ENCODE measurements at places on chromosomes 12 and 14. TPM values are rescaled to one million over a fixed set of nuclear protein-coding genes. Genes with fewer than 3 reads are reported as not detected.

- no peak overlapping the region for H3K4me3 ChIP-seq
- no peak overlapping the region for H3K27ac ChIP-seq
- DNase-seq: no peak
These were observed 84.6 kb downstream of the SLC38A6 start for GRCh38 chr14:61065656-61066055.

The MYO1H gene
- 0.51 TPM for total RNA-seq

The DDX23 gene
- 129 TPM for total RNA-seq

DNA sequence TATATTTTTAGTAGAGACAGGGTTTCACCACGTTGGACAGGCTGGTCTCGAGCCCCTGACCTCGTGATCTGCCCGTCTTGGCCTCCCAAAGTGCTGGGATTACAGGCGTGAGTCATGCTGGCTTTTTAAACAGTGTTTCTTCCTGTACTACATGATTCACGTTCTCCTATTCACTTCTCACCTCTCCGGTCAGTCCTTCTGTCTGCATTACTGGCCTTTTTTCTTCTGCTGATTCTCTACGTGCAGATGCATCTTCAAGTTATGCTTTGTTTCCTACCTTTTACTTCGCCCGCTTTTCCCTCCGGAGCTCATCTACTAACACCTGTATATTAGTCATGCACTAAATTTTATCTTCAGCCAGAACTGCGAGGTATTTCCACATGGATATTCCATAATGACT, 296.2 kb upstream of the FLRT2 start:
- peaks cover 3% of the 10 kb centered on the region for H3K36me3 ChIP-seq
- H3K4me3 ChIP-seq: no peak overlapping the region
- DNase-seq: no peak
- no peaks in the 10 kb centered on the region for H3K27me3 ChIP-seq
- no peak overlapping the region for H3K27ac ChIP-seq

GRCh38 chr12:123934829-123935228, 37.8 kb downstream of the CCDC92 start:
- no peak overlapping the region for H3K4me3 ChIP-seq
- no peaks in the 10 kb centered on the region for H3K27me3 ChIP-seq
- no peaks in the 10 kb centered on the region for H3K4me1 ChIP-seq
- DNase-seq: no peak
- H3K27ac ChIP-seq: no peak overlapping the region
- H3K36me3 ChIP-seq: peaks cover 26% of the 10 kb centered on the region

DNA sequence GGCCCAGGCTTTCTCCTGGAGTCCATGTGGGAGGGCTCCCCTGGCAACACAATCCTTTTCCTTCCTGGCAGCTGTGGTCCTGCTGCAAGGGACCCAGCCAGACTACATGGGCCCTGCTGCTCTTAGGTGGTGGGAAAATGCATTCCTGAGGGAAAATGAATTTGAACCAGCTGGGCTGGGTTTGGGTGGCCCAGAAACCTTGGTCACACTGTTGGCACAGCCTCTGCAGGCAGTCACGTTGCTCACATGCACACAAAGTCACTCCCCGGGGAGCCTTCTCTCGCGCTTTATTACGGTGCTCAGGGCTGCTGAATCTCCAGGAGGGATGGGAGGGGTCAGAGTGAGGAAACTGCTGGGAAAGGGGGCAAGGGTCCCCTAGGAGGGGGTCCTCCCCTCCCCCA, 17.2 kb downstream of the PLEKHG3 start:
- H3K4me1 ChIP-seq: peaks cover 66% of the 10 kb centered on the region
- DNase-seq: no peak
- H3K36me3 ChIP-seq: peaks cover 6% of the 10 kb centered on the region
- no peaks in the 10 kb centered on the region for H3K27me3 ChIP-seq
- H3K4me3 ChIP-seq: no peak overlapping the region

DNA sequence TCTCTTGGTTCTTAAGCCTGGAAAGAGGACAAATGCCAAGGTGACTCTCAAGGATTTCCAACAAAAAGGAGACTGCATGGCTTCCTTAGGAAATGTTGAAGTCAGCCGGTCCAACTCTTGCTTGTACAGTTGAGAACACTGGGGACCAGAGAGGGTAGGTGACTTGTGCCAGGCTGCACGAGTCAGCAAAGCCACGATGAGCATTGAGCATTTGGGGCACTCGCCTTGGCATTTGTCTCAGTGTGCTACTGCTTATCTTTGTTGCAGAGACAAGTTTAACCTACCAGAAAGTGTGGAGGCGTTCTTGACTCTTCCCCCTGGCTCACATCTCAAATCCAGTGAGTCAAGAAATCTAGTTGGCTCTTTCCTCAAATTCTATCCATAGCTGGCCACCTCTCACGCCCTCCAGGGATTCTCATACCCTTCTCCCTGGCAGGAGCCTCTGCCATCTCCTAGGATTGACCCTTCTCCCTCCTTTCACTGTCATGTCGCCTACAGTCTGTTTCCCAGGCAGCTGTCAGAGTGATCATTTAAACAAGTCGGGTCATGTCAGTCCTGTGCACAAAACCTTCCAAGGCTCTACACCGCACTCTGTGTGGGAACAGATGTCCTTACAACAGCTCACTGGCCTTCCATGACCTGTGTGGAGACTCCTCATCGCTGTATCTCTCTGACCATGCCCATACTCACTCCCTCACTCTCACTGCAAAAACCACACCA, 17.2 kb upstream of the KRT83 start:
- H3K4me1 ChIP-seq: no peaks in the 10 kb centered on the region
- no peak for DNase-seq
- H3K4me3 ChIP-seq: no peak overlapping the region

GRCh38 chr12:71610031-71610795, 53.4 kb downstream of the ZFC3H1 start:
- H3K27ac ChIP-seq: no peak overlapping the region
- no peak for DNase-seq
- no peak overlapping the region for H3K4me3 ChIP-seq
- H3K36me3 ChIP-seq: peaks cover 43% of the 10 kb centered on the region
- H3K27me3 ChIP-seq: no peaks in the 10 kb centered on the region
- H3K4me1 ChIP-seq: peaks cover 2% of the 10 kb centered on the region

- peaks cover 79% of the 10 kb centered on the region for H3K27me3 ChIP-seq
- peaks cover 1% of the 10 kb centered on the region for H3K36me3 ChIP-seq
- peaks cover 5% of the 10 kb centered on the region for H3K4me1 ChIP-seq
These were observed 1.6 kb downstream of the VDR start for GRCh38 chr12:47903151-47903611.

GRCh38 chr14:72701605-72702004, 192.3 kb downstream of the DPF3 start:
- peaks cover 29% of the 10 kb centered on the region for H3K27me3 ChIP-seq
- H3K27ac ChIP-seq: no peak overlapping the region
- no peak for DNase-seq
- no peaks in the 10 kb centered on the region for H3K36me3 ChIP-seq
- H3K4me1 ChIP-seq: no peaks in the 10 kb centered on the region

- peak overlapping the region; percentile 39 for H3K27ac ChIP-seq
- peaks cover 4% of the 10 kb centered on the region for H3K36me3 ChIP-seq
- peak overlapping the region; percentile 43 for H3K4me3 ChIP-seq
- DNase-seq: no peak
- H3K4me1 ChIP-seq: peaks cover 13% of the 10 kb centered on the region
These were observed 2.4 kb downstream of the E2F7 start for GRCh38 chr12:77062846-77063461.

The PHLDA1 gene
- total RNA-seq: 47.4 TPM

DNA sequence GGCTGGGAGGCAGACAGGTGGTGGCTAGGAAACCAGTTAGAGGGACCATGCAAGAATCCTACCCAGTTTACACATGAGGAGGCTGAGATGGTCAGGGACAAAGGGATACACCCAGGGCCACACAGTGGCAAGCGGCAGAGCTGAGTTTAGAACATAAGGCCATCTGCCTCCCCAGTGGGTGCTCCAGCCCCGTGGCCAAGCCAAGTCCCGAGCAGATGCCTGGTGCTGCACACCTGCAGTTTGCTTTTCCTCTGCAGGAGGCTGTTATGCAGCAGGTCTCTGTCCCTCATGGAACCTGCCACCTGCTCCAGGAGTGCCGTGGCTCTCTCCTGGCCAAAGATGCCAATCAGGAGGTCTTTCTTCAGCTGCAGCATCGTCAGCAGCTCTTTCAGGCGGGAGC, 70.8 kb downstream of the SYNE3 start:
- H3K36me3 ChIP-seq: no peaks in the 10 kb centered on the region
- H3K4me3 ChIP-seq: no peak overlapping the region
- H3K27me3 ChIP-seq: no peaks in the 10 kb centered on the region
- no peak overlapping the region for H3K27ac ChIP-seq
- peaks cover 17% of the 10 kb centered on the region for H3K4me1 ChIP-seq
- no peak for DNase-seq

The PHETA1 gene
- 32.9 TPM for total RNA-seq

DNA sequence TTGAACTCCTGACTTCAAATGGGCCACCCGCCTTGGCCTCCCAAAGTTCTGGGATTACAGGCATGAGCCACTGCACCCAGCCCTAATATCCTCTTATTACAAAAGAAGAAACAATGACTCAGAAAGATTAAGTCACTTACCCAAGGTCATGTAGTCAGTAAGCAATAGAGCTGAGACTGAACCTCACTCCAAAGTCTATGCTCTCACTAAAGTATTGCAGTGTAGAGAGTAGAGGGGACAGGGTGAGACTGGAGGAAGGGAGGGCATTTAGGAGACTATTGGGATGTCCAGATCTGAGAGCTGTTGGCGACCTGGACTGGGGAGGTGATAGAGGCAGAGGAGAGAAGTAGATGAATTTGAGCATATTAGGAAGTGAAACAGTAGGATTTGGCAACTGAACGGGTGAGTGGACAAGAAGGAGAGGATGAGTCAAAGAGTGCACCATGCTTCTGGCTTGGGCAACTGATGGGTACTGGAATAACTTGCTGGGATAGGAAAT, 11.8 kb downstream of the P2RX7 start:
- DNase-seq: no peak
- no peaks in the 10 kb centered on the region for H3K4me1 ChIP-seq
- no peak overlapping the region for H3K27ac ChIP-seq
- H3K27me3 ChIP-seq: peaks cover 22% of the 10 kb centered on the region
- no peak overlapping the region for H3K4me3 ChIP-seq

The CHD8 gene
- total RNA-seq: 147 TPM

DNA sequence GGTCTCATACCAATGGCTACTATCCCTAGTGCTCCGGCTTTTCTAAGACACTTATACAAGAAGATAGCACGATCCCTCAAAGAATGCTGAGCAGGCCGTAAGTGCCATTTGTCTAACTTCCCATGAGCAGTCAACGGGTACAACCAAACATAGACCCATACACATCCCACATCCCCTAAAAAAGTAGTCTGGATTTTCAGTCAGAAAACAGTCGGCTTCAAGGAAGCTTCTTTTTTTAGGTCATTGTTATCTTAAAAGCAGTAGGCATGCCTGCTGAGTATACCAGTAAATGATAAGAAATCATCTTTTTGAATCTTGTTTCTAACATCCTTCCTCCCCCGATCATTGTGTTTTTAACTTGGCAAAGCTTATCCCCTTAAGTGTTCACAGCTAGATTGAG, 19.8 kb downstream of the OSBPL8 start:
- H3K4me3 ChIP-seq: no peak overlapping the region
- H3K4me1 ChIP-seq: peaks cover 4% of the 10 kb centered on the region
- DNase-seq: no peak
- no peak overlapping the region for H3K27ac ChIP-seq
- peaks cover 9% of the 10 kb centered on the region for H3K36me3 ChIP-seq
- no peaks in the 10 kb centered on the region for H3K27me3 ChIP-seq

The IL23A gene
- 0.89 TPM for total RNA-seq

The POTEG gene
- total RNA-seq: not detected

DNA sequence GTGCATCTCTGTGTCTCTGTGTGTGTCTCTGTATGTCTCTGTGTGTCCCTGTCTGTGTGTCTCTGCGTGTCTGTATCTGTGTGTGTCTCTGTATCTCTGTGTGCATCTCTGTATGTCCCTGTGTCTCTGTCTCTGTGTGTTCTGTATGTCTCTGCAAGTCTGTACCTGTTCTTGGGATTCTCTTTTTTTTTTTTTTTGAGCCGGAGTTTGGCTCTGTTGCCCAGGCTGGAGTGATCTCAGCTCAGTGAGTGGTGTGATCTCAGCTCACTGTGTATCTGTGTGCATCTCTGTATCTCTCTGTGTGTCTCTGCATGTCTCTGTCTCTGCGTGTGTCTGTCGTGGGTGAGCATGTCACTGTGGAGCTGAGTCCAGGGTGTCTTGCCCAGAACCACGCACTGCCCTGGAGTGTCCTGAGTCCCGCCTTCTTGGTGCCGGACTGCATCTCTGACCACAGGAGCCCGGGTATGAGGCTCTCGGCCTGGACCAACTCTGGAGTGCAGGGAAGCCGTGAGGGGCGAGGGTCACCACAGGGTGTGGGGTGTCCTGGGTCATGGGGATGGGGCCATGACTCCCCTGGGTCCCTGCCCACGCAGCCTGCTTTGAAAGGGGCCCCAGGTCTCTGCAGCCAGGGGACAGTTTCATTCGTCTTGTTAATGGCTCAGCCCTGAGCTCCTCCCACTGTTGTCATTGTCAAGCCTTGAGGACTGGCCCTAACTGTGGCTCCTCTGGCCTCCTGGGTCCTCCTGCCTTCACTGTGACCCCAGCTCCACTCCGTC, 11.8 kb downstream of the MYL2 start:
- peaks cover 8% of the 10 kb centered on the region for H3K27me3 ChIP-seq
- no peak overlapping the region for H3K27ac ChIP-seq
- no peaks in the 10 kb centered on the region for H3K4me1 ChIP-seq
- no peaks in the 10 kb centered on the region for H3K36me3 ChIP-seq
- H3K4me3 ChIP-seq: no peak overlapping the region

The USP5 gene
- total RNA-seq: 183 TPM
